Midbrain (tissue), 1 donor: ENCODE measurements at places on chromosomes 16 and 17.

DNA sequence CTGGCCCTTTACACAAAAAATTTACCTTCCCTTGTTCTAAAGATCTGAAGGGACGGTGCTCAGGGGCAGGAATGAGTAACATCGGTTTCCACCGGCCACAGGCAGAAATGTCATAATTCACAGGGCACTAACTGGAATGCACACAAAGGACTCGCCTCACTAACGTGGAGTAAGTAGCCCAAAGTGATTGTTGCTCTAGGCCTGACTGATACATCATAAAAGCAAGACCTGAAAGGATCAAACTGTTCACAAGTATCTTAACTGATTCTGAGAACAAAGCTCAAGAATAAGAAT is 8.9 kb upstream of the TCF25 start:
- no peak for DNase-seq

DNA sequence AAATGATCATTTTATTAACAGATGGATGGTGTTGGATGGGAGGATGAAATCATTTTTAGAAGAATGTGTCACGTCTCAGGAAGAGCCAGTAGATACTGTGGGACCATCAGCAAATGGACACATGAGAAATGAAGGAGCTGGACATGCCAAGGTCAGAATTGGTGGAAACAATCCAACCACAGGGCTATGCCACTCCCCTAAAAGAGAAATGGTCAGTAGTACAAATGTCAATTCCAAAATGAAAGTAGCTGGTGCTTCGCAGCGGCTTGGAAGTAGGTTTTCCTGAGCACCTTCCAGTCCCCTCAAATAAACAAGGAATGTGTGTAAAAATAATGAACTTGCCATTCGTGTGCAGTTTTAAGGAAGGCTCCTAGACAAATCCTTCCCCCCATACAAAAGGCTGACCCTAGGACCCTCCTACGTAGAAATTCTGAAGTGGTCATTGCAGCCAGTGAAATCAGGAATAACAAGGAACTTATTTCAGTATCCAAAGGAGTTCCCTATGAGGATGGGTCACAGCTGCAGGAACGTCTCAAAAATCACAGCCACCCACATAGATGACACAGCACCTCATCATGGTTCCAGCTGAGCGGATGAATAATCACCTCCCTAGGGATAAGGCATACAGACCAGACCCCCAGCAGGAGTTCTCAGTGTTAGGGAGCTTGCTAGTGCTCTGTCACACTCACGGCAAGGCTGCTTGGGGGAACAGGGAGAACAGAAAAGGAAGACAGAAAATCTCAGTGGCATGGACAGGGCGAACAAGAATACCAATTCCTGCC is 239.2 kb downstream of the HS3ST3A1 start:
- DNase-seq, result no peak

DNA sequence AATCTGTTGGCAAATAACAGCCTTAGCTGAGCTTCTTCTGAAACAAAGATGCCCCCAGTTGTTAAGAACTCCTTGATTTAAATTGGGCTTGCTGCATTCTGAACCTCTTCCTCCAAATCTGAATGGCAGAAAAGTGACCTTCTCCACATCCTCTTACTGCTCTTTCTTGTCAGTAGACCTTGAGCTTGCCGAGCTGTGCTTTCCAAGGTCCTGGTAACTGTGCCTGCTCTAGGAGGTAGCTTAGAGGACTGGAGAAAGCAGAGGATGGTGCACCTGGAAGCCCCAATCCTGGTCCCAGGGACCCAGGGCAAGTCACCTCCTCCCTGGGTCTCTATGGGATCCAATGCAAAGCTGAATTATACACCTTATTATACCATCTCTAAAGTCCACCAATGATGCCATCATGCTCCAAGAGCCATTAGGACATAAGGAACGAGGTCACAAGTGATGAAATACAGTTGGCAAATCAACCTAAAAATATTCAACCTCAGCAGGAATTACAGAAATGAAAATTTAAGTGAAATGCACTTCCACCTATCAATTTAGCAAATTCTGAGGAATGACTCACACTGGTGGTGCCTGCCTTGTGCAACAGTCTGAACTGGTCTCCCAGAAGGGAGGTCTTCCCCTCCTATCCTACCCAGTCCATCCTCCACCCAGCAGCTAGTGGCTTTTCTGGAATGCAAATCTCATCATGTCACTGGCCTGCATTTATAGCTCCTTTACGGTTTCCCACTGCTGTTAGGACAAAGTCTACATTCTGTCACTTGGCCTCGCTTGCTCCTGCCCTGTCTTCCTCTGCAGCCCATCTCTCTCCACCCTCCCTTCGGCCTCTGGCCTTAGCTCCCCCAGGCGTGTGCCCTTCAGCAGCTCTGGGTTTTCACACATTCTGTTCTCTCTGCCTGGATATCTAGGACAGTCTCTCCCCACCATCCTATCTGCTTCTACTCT is 36.6 kb downstream of the TOM1L2 start:
- DNase-seq, result no peak

- DNase-seq, result no peak
Measured at GRCh38 chr16:64522548-64522947, 599.3 kb downstream of the CDH11 start.

DNA sequence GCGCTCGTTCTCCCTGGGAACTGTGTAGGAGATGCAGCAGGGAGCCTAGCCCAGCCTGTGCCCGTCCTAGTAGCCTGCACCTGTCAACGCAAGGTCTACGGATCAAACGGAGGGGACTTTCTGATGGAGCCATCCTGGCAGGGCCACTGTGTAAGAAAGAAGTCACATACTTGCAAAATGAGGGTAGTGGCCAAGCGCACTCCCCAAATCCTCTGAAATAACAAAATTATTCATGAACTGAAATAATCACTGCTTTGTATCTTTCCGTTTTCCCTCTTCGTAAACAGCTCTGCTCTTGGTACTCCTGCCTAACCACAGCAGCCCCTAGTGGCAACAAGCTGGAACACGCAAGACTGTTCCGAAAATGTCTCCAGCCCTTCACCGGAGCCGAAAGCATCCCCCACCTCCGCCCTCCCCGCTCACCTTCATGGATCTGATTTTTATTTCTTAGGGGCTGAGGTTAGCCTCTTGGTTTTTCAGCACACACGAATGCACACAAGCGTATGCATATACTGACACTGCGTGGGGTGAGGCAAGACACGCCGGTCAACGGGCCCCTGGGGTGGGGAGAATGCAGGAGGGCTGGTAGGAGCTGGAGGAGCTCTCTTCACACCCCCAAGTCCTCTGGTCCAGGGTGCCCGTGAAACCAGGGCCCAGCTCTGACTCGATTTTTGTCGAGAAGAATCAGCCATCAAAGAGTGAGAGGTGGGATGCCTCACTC is 100.8 kb downstream of the ABCC12 start:
- DNase-seq, result peak; percentile 62

- DNase-seq, result no peak
Measured at GRCh38 chr16:10753670-10754069, 10.0 kb downstream of the NUBP1 start.

DNA sequence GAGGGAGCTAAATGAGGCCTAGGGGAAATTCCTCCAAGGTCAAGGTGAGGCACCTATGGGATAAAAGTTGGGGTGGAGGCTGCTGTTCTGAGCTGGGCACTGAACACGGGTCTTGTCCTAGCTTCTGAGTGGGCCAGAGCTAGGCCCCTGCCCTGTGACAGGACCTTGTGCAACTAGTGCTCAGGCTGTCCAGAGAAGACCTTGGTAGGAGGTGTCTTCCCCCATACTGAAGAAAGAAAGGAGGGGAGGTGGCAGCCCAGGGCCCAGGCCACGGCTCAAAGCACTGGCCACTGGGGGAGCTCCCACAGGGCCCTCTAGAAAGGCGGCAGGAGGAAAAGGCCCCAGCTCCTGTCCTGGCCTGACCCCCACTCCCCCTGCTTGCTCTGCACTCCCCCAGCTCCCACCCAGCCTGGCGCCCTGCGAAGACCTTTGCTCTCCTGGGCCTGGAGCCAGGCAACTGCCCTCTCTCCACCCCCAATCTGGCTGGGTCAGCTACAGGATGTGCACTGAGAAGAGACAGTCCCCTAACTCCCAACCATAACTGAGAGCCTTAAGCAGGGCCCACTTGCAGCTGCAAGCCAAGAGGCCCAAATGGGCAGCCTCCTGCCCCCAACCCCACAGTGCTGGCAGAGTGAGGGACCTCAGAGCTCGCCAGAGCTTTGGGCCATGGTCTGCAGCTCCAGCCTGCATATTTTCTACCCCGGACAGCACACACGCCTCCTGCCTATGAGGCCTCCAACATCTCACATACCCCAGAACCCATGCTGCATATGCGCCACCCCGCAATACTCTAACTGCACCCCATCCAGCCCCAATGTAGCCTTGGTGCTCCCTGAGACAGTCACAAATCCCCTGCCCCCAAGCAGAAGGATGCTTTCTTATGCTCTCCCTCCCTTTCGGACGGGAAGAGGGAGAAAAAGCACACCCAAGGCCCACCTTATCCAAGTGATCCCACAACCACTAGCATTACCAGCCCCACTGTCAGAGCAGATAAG is 15.3 kb downstream of the HSD11B2 start:
- DNase-seq, result peak; percentile 24

DNA sequence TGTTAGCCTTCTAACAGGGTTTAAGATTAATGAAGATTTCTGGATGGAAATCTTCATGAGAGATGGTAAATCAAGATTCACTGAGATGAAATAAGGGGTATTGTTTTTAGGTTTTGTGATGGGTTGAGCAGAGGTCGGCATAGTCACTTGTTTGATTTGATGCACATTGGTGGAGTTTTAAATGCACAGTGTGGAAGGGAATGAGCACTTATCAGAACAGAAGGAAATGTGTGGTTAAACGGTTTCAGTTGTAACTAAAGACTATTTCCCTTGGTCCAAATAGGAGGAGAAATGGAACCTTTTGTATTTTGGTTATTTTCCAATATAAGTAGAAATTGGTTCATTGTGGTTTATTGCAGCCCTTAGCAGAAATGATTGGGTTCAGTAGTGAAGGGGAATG is 34.1 kb downstream of the CBFB start:
- no peak for DNase-seq

GRCh38 chr17:17872547-17873345 is 36.0 kb upstream of the SREBF1 start:
- no peak for DNase-seq

DNA sequence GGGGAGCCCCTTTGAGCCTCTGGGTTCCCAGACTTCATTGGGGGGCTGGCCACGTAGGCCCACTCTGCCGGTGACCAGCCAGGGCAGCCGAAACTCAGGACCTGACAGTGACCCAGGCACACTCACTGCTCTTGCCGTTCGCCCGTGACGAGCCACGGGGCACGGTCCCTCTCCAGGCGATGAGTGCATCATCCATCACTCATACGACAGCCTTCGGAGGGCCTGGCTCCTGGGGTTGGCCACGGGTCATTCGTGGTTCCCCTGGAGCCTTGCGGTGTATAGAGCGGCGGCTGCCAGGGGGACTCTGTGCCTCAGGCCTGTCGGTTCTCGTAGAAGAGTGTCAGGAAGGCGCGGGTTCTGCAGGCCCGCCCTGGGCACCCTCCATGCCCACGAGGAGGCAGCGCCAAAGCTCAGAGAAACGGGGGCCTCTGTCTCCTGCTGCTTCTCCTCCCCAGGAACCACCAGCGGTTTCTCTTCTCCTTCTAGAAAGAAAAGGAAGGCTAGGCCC is 11.2 kb upstream of the NUDT16L1 start:
- no peak for DNase-seq

- DNase-seq, result no peak
Measured at GRCh38 chr16:69064764-69065313, 40.6 kb upstream of the HAS3 start.

GRCh38 chr17:19709841-19710240 is 6.5 kb downstream of the SLC47A2 start:
- no peak for DNase-seq

GRCh38 chr17:78397681-78398101 is 19.2 kb downstream of the PGS1 start:
- DNase-seq, result no peak

DNA sequence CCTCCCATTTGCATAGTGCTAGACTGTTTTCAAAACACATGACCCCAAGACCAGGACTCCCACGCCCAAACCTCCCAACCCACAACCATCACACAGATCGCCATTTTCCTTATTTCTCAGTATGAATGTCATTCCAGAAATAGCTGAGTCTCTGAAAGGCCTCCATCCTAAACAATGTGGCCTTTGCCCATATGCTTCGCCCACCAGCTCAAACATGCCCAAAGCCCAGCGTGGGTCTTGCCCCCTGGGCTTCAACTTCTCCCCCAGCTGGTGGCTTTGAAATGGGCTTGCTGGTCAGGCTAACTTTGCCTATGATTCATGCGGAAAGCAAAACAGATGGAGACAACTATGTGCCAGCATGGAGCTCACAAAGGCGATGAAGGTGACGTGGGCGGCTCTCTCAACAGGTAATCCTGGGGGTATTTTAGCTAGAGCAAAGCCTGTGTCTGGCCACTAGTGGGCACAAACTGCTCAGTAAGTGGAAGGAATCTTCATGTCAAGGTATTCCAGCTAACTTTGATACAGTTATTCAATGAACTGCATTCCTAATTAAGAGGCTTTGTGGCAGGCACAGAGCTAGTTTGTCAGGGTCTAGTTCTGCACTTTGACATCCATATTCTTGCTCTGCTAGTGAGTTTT is 17.1 kb downstream of the PMP22 start:
- no peak for DNase-seq

GRCh38 chr17:70259400-70259799 is 90.1 kb downstream of the KCNJ2 start:
- no peak for DNase-seq

GRCh38 chr16:85350973-85351372 is 238.7 kb upstream of the CIBAR2 start:
- DNase-seq, result peak; percentile 92

GRCh38 chr16:67443265-67443664 is 12.3 kb downstream of the HSD11B2 start:
- DNase-seq, result no peak

- DNase-seq, result no peak
Measured at GRCh38 chr17:62665599-62665998, 38.1 kb downstream of the MRC2 start.

DNA sequence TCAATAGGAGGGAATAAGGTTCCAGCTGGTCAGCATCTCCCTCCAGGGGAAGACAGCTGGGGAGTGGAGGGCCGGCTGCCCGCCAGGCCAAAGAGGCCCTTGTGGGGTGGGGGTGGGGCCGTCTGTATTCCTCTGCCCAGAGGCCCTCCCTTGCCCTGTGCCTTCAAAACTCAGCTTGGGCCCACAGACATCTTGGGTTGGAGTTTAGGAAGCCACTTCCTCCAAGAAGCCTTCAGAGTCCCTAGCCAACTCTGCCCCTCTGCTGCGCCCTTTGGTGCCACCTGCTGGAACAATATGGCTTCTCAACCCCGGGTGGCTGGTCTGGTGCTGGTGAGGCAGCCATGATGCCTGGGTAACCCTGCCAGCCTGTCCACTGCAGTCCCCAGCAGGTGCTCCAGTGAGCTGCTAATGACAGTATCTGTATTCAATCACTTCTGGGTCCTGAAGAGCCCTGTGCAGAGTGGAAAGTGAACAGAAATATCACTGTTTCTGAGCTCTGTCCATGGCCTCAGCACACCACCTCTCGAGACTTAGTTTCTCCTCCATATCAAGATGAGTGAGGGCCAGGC is 16.7 kb downstream of the HSD11B2 start:
- peak; percentile 10 for DNase-seq
